ENCODE measurements at places on chromosomes 11 and 22. TPM values are rescaled to one million over a fixed set of nuclear protein-coding genes. Genes with fewer than 3 reads are reported as not detected.

The SYTL2 gene
- 65.8 TPM for total RNA-seq

The OR5B21 gene
- not detected for total RNA-seq

GRCh38 chr11:65204646-65205601, 23.2 kb downstream of the CAPN1 start:
- peak; percentile 35 for DNase-seq

DNA sequence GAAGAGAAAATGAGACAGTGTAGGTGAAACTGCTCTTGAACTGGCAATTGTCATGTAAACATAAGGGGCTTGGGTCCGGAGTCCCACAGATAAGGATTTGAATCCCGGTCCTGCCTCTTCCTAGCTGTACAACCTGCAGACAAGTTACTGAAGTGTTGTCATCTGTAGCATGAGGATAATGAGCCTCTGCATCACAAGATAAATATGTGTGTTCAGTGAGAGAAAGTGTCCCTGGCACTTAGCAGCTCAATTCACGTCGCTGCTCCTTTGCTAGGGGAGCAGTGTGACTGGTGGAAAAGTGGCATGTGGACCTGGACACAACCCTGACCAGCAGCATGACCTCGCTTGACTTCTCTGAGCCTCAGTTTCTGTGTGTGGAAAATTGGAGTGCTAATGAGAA, 73.7 kb upstream of the NECTIN1 start:
- no peak for DNase-seq

GRCh38 chr22:41311487-41311886, 10.2 kb downstream of the ZC3H7B start:
- no peak for DNase-seq

DNA sequence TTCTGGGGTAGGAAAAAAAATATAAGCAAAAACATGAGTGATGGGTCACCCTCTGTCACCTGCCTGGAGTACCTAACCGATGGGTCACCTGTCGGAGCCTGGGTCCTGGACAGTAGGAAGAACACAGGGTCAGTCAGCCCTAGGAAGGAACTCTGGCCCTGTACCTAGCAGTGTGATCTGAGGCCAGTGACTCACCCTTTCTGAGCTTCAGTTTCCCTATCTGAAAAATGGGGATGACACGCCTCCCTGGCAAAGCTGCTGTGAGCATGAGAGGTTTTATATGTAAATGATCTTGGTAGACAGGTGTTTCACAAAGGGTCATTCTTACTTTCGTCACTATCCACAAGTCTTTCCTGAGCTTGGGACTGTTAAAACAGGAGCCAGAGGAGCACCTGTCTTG, 182.0 kb downstream of the ST3GAL4 start:
- no peak for DNase-seq

Data from tongue (tissue), 3 donors.